MCF 10A (cell line): ENCODE measurements at places on chromosomes 4 and X. TPM values are rescaled to one million over a fixed set of nuclear protein-coding genes. Genes with fewer than 3 reads are reported as not detected.

GRCh38 chrX:36336751-36337150 is 417.2 kb downstream of the CFAP47 start:
- DNase-seq: no peak

DNA sequence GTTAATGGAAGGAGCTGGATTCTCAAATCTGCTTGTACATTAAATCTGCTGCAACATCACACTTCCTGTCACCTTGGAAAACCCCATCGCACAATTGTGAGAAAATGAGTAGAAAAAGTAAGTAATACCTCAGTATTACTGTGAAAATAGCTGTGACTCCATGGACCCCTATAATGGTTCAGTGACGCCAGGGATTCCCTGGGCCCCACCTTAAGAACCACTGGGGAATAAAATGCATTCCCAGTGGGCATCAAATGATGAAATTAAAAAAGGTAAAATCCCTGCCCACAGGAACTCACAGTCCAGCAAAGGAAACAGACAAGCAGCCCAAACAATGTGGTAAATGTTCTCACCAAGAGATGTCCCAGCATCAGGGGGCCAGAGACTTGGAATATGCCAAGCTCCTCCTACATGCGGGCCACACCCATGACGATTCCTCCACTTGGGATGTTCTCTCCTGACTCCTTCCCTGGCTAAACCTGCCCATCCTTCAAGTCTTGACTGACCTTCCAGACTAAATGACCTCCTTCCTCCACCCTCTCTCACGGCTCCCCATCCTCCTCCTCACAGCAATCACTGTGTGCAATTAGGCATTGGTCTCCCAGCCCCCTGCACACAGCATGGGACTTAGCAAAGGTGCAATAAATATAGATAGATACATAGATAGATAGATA is 2.6 kb downstream of the EVC2 start:
- DNase-seq: no peak

DNA sequence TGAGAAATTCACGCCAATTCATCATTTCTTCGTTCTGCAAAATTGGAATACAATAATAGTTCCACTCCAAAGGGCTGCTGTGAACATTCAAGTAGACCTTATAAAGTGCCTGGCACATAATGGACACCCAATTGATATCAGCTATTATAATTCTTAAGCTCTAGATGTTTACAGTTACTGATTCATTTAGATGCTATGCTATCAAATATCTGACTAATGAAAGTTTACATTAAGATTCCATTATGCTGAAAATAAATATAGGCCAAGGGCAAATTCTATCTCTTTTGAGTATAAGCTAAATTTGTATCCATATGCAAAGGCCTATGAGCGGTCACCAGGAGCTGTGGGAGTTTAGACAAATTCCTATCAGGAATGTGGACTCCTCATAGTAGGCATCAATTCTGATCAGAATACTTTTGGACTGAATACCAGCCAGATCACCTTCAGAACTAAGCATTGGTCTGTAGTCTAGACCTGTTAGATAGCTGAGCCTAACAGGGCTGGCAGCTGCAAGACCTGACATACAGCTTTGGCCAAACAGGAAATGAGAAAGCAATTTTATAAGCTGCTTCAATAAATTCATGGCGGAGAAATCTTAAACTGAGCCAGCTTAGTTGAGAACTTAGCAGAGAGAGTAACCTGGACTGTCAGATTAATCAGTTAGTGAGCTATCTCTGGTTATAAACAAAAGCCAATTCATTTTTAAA is 384.3 kb upstream of the ACTRT1 start:
- DNase-seq: no peak

GRCh38 chrX:110000847-110001713 is 1.8 kb upstream of the TMEM164 start:
- no peak for DNase-seq

GRCh38 chr4:16687011-16687410 is 211.4 kb downstream of the LDB2 start:
- DNase-seq: no peak

Gene SPACA5
- total RNA-seq: not detected in 2 replicates

- peak; percentile 46 for DNase-seq
Observed at GRCh38 chrX:46180258-46180687, 364.9 kb downstream of the ZNF674 start.

GRCh38 chr4:40730091-40730679 is 19.6 kb upstream of the NSUN7 start:
- DNase-seq: no peak

Gene SERTM2
- total RNA-seq: not detected in 2 replicates

Gene OCRL
- total RNA-seq: 25.3 and 26.8 TPM in 2 replicates

Gene PDS5A
- 86.8 and 95.2 TPM in 2 replicates for total RNA-seq

GRCh38 chr4:89468602-89469001 is 161.0 kb upstream of the GPRIN3 start:
- DNase-seq: no peak

Gene EOLA2
- 47.4 and 52.8 TPM in 2 replicates for total RNA-seq

Gene VSIG4
- total RNA-seq: not detected in 2 replicates

GRCh38 chr4:161285461-161285860 is 878.3 kb downstream of the FSTL5 start:
- peak; percentile 51 for DNase-seq

GRCh38 chr4:85005865-85006377 is 39.4 kb upstream of the WDFY3 start:
- DNase-seq: peak; percentile 86

Gene MTM1
- 11.6 and 11.9 TPM in 2 replicates for total RNA-seq

DNA sequence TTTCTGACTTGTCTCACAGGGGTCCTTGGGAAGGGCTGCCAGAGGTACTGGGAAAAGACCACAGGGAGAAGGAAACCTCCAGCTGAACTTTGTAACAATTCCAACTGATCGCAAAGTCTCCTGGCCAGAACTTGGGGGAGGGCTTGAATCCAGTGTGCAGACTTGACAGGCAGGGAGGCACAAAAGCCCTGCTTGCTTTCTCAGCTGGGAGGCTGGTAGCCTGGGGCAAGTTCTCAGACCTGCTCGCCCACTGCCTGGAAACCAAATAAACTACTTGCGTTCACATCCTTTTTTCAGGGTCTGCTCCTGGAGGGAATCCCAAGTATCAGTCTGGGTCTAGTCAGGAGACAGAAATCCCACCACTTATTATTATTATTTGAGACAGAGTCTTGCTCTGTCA is 48.0 kb upstream of the CASK start:
- no peak for DNase-seq
